ENCODE measurements at places on chromosomes 3 and 15. TPM values are rescaled to one million over a fixed set of nuclear protein-coding genes. Genes with fewer than 3 reads are reported as not detected.

Gene CHRFAM7A
- 1.9 TPM for total RNA-seq

Gene SCG5
- 15.6 TPM for total RNA-seq

Gene EIF4A2
- 260 TPM for total RNA-seq

Gene TRIM42
- not detected for total RNA-seq

Gene ALPK3
- 94.2 TPM for total RNA-seq

Gene GABRA5
- 0.72 TPM for total RNA-seq

- no peak for DNase-seq
Observed at GRCh38 chr15:68612979-68613740, 34.4 kb downstream of the CORO2B start.

DNA sequence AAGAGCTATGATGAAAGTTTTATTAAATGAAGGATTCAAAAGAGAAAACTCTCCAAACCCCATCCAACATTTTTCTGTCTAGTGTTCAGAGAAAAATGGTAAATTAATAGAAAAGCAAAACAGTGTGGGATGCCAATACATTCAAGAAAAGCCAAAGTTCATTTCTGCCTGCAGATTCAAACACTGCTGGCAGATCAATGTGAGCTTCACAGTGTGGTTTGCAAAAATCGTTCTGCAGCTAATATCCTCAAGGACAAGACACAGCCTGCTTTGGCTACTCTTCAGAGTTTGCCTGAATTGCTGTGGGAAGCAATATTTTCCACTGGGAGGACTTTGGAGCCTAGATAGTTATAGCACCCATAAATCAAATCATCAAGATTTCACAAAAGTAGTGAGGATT, 619.9 kb upstream of the SUCLG2 start:
- DNase-seq = no peak

- no peak for DNase-seq
Observed at GRCh38 chr15:48992545-48992944, 28.8 kb upstream of the SHC4 start.

GRCh38 chr3:33377931-33378330, 62.3 kb downstream of the UBP1 start:
- DNase-seq = no peak

DNA sequence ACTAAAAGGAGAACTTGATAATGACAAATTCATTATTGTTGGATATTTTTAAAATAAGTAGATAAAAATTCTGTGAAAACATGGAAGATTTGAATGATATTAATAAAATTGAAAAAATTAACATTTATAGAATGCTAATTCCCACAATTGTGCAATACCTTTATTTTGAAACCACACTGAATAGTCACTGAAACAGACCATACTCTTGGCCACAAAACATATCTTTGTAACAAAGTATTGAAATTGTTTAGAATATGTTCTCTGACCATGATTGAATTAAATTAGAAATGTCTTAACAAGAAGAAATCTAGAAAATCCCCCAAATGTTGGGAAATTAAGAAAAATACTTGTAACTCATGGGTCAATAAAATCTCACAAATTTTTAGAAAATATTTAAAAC, 49.2 kb downstream of the ARHGAP11B start:
- no peak for DNase-seq

GRCh38 chr3:175274474-175275218, 415.5 kb downstream of the NAALADL2 start:
- DNase-seq = no peak

DNA sequence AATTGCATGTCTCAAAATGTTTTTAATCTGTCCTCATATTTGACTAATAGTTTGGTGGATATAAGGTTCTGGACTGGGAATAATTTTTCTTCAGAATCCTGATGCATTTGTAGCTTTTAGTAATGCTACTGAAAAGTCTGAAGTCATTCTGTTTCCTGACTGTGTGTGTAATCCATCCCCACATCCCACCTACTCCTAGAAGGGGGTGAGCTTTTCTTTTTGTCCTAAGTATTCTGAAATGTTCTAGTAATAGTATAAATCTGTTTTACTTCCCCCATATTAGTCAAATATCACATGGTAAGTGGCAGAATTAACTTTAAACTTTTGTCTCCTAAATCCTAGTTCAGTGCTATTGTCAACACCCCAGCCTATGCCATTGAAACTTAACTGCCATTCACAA, 162.8 kb downstream of the GREM1 start:
- no peak for DNase-seq

DNA sequence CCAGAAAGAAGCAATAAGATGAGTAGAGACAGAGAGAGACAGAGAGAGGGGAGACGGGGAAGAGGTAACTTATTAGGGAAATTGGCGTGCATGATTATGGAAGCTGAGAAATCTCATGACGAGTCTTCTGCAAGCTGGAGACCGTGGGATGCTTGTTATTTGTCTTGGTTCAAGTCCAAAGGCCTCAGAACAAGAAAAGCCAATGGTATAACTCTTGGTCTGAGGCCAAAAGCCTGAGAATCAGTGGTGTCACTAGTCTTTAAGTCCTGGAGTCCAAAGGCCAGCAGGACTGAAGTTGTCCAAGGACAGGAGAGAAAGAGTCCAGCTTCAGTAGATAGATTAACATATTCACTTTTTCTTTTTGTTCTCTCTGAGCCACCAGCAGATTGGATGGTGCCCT, 613.6 kb downstream of the CADM2 start:
- DNase-seq = no peak

DNA sequence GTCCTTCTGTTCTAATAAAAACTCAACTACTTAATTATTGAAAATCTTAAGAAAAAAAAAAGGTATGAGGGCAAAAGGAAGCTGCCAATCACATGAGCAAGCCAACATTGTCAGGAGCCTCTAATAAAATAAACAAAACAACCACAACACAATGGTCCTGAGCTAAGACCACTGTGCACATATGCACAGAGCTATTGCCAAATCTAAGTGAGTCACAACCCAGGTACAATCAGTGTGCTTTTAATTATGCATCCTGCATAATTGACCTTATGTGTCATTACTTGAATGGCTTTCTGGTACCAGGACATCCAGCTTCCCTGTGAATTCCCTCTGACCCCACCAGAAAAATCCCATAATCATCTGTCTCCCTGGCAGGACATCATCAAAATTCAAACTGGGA, 639.8 kb downstream of the MAGI1 start:
- DNase-seq = no peak

DNA sequence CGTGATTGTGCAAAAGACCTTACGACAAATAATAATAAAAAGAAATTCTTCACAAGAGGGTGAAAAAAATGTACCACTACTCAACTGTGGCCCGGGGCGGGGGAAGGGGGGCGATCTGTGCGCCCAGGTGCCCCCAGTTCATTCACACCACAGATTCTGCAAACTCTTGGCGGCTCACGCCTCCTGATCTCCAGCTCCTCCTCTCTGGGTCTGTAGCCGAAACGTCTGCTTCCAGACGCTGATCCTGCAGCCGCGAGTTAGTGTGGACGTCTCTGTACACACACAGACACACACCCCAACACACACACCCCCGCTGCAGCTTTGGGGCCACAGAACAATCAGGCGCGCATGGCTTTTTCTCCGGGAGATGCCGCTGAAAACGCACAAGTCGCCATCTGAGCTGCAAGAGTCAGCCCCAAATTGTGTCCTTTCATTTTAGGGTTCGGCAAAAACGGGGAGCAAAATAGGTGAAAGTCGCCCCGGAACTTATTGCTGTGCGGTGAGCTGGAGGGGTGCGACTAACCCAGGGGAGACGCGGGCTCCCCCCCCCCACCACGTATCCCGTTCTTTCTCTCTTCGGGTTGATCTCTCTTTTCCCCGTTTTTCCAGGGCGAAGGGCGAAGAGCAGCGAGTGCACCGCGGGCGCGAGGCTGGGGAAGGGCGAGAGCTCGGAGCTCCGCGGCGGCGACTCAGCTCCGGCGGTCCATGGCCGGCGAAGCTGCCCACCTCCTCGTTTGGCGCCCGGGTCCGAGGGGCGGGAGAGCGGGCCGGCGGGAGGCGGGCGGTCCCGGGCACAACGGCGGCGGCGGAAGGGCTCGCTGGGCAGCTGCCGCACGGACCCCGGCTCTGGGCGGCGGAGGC, 505 bp upstream of the WNT5A start:
- peak; percentile 39 for DNase-seq
